ENCODE measurements at places on chromosomes 4 and X.

DNA sequence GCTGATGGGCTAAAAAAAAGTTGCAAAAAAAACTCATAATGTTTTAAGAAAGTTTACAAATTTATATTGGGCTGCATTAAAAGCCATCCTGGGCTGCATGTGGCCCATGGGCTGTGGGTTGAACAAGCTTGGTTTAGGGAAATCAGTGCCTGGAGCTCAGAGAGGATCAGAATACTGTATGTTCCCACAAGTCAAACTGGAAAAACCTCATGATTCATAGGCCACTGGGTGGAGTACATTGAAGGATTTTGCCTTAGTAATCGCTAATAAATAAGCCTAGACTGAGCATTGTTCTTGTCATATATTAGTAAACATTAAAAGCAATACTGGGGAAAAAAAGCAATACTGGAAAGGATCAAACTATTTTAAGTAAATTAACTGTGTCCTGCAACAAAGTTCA lies 246.3 kb upstream of the TAPT1 start:
- DNase-seq, result no peak

DNA sequence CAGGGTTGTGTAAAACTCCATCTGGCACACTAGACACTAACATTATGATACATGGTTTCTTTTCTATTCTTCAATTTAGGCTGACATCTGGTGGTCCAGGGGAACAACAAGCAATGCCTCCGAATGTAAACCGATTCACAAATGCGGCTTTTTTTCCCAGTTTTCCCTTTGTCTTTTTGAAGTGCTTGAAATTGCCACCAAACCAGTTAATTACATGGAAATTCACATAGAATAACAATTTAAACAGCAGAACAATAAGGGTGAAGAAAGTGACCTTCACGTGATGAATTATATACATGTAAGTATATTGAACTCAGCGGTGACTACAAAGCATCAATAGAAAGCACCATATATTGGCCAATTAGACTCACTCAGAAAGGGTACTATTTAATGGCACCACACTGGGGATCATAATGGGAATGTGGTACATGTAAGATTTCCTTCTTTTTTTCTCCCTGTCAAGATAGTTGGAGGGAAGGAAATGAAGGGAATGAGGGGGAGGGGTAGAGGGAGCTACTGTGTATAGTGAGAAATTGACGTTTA lies 103.9 kb downstream of the MMRN1 start:
- DNase-seq, result no peak

GRCh38 chrX:120485315-120485637 lies 16.2 kb upstream of the LAMP2 start:
- no peak for DNase-seq

- DNase-seq, result no peak
Measured at GRCh38 chr4:110904435-110905065, 281.7 kb upstream of the PITX2 start.

DNA sequence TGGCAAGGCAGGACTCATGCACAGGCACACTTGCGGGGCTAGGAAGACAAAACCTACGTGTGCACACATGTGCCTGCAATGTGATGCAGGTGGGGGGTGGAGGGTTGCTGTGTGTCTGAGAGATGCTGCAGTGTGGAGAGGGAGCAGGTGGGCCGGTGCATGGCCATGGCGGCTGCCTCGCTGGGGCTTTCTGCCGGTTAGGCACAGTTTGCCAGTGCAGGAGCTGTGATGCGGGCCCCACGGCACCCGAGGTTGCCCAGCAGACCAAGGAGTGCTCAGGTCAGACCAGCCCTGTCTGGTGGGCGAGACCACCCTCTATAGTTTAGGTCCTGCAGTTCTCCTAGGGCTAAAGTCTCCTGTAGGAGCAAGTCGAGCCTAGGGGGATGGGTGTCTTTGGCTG lies 4.4 kb upstream of the AFM start:
- no peak for DNase-seq

- DNase-seq, result no peak
Measured at GRCh38 chrX:71958281-71958675, 47.6 kb downstream of the NHSL2 start.

Data from effector CD8-positive, alpha-beta T cell (primary cell).